Epithelial cell of proximal tubule (primary cell): ENCODE measurements at places on chromosomes 4 and X.

DNA sequence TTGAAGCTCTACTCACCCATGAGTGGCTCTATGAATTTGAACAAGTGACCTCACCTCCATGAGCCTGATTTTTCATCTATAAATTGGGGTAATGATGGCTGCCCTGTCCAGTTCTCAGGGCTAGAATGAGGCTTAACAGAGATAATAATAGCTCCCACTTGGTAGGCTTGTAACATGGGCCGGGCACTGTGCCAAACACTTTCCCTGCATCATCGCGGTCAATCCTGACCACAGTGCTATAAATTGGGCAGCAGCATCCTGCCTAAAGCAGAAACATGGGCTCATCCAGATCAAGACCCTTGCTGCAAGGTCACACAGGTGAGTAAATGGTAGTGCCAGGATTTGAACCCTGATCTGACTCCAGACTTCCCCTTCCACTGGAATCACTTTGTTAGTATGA, 12.8 kb downstream of the APLN start:
- no peak for DNase-seq

GRCh38 chr4:112075906-112076305, 69.3 kb upstream of the FAM241A start:
- DNase-seq: no peak

DNA sequence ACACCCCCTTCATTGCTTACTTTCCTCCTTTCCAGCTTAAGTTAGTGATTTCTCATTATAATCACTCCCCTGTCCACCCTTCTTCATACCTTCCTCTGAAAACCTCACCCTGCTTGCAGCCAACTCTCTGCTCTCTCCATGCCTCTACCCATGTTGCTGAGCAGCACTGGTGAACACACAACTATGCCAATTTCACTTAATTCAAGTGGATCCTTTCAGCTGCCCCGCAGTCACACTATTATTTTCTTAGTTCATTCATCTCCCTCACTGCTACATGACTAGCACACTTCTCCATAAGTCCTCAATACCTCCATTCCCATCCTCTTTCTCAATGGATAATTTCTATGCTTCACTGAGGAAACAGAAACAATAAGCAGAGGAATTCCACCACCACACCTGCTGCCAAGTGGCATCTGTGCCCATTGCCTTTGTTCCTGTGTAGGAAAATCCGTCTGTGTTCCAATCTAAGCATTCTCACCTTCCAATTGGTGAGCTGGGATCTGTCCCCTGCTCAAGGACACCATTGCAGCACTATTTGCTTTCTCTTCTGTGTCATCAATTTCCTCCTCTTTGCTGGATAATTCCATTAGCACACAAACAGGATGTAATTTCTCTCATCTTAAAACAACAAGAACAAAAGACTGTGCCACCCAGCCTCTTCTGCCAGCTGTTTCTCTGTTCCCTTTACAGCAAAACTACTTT, 25.2 kb upstream of the PRSS48 start:
- no peak for DNase-seq

DNA sequence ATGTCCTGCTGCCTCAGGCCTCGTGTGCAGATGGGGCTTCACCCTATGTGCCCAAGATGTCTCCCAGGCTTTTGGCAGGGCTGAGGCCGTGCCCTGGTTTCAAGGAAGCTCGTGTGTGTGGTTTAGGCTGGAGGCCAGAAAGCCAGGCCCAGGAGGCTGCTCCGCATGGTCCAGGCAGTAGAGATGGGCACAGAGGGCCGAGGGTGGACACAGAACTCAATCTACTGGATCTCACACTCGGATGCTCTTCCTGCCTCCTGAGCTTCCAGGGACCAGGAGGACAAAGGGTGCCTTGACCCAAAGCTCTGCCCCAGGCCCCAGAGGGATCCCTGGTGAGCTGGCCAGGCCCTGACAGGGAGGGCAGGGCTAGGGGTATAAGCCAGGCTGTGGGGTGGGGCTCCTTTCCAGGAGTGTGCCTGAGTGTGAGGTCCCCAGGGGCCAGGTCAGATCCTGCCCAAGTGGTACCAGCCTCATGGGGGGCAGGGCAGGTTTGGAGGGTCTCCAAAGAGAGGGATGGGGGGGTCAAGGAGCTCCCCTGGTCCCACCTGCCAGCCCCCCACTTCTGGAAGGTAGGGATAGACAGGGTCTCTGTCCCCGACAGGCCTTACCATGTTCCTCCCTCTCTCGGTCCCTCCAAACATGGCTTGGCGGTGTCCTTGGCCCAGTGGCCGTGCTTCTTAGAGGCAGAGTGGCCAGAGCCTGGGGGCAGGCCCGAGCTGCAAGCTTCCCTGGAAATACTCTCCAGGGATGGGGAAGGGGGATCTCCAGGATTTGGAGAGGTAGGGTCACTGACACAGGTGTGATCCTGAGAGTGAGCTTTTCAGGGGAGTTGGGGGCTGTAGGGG, 23.8 kb downstream of the HTRA3 start:
- no peak for DNase-seq

- no peak for DNase-seq
These were observed 66.3 kb downstream of the SRPX start for GRCh38 chrX:38154340-38154739.

DNA sequence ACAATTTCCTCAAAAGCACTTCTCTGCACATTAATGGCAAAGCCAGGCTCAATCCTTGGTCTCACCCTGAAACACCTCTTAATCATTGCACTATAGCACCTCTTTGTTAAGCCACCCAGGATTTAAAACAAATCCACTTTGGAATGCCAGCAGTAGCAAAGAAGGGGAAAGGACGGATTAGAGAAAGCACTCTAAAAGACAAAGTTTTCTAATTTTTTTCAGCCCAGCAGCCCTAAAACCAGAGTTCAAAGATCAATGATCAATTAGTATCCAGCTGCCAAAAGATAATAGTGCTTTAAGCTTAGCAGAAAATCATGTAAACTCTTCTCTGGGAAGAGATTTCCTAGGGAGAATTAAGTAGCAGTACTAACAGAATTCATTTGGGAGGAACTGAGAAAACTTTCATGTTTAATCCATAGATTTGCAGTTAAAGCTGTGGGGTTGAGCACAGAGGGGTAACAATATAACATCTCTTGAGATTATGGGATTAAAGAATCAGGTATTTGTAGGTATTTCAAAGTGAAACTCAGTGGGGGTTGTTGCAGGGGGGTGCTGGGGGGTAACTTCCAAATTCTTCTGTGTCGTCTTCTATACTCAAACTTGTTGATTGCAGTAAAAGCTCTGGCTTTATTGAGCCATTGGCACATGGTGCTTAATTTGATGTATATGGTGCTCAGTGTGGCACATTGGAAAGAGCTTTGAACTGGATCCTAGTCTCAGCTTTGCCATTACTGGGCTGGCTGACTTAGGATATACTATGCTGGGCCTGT, 61.8 kb downstream of the LRRC66 start:
- no peak for DNase-seq

DNA sequence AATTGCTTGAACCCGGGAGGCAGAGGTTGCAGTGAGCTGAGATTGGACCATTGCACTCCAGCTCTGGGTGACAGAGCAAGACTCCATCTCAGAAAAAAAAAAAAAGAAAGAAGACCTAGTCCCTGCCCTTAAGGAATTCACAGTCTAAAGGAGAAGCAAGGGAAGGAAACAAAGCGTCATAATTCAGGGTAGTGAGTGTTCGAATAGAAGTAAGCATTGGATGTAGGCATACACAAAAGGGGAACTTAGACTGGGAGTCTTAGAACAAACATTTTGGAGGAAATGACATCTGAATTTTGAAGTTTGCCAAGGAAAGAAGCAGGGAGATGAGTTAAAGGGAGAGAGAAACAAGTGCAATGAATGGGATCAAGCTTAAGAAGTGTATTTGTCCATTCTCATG, 32.4 kb downstream of the PPM1K start:
- DNase-seq: no peak

DNA sequence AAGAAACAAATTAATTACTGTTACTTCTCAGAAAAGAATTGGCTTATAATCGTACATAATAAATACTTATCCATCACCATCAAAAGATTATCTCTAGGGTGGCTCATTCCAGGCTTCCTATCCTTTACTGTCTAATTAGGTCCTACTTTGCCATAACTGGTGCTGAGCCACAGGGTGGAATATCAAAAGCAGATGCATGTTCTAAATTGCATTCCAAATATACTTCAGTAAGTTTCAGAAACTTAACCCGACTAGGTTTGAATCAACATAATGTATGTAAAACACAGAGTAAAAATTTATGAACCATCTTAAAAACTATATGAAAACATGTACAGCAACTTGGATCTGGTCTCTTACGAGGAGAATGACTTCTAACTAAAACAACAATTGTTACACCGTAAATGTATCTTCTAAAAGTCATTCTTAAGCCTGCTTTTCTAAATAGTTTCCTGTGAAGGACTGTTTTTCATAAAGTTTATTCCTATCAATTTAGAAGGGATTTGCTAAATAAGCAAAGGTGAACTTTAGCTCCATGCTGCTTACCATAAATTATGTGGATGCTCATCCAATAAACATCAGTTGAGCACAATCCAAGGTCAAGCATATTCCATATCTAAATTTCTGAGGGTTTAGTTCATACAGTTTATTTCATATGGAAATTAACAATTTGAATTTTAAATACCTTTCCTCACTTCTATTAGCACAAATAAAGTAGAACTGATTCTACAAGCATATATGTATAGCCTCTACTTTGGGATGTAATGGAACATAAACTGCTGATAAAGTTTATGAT, 13.4 kb downstream of the ZAR1 start:
- no peak for DNase-seq

DNA sequence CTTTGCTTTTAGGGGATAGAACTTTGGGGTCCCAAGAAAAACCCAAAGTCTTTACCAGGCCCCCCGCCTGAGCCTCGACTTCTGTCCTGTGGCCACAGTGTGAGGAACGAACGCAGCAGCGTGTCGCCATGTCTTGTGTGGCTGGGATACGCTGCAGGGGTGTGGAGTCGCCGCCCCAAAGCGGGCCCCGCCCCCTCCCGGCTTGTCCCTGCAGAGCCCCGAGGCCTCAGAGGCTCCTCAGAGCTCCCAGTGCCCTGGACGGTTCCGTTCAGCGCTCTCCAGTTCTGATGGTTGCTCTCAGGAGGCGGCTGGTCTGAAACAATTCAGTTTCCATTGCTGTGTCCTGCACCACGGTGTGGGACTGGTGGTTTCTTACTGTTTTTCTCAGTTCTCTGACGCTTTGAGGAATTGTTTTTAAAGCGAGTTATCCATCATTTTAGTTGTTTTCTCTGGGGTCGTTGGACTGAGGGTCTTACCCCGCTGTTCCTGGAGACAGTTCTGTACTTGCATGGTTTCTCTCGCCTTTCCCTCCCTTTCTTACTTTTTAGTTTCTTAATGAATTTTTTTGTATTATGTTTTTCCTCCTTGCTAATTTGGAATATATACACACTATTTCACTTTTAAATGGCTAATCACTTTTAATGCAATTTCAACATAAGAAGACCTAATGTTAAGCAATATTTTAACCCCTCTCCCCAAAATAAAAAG, 1.6 kb upstream of the IDUA start:
- no peak for DNase-seq

- no peak for DNase-seq
These were observed 39.4 kb downstream of the PPM1K start for GRCh38 chr4:88244816-88245579.

DNA sequence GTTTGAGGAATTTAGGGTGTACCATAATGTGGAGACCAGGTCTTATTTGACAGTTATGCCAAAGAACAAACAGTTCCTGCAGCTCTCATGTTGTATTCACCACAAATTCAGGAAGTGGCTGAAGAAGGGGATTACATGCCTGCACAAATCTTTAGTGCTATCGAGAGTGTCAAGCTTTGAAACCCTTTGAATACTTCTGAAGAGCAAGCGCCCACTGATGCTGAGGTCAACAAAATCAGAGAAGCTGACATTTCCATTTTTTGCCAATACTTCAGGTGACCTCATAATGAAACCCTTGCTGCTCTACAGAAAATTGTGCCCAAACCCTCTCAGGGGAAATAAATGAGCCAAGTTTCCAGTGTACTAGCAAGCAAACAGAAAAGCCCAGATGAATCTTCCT, 28.4 kb downstream of the PAK3 start:
- DNase-seq: no peak

- DNase-seq: no peak
These were observed 6.0 kb downstream of the PLXNB3 start for GRCh38 chrX:153769865-153770600.

- DNase-seq: no peak
These were observed 158.1 kb upstream of the VCX3A start for GRCh38 chrX:6693051-6693450.

DNA sequence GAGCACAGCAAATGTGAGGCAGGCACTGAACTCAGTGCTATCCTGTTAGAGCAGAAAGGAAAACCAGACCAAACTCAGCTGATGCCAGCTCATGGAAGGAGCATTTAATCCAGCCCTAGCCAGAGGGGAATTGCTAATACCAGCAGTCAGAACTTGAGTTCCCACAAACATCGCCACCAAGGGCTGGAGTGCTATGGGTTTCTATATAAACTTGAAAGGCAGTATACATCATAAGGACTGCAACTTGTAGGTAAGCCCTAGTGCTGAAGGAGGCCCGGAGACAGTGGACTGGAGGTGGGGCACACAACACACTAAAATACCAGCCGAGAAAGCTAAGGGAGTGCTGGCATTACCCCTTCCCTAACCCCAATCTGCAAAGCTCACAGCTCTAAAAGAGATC, 440.2 kb downstream of the PRR32 start:
- no peak for DNase-seq

DNA sequence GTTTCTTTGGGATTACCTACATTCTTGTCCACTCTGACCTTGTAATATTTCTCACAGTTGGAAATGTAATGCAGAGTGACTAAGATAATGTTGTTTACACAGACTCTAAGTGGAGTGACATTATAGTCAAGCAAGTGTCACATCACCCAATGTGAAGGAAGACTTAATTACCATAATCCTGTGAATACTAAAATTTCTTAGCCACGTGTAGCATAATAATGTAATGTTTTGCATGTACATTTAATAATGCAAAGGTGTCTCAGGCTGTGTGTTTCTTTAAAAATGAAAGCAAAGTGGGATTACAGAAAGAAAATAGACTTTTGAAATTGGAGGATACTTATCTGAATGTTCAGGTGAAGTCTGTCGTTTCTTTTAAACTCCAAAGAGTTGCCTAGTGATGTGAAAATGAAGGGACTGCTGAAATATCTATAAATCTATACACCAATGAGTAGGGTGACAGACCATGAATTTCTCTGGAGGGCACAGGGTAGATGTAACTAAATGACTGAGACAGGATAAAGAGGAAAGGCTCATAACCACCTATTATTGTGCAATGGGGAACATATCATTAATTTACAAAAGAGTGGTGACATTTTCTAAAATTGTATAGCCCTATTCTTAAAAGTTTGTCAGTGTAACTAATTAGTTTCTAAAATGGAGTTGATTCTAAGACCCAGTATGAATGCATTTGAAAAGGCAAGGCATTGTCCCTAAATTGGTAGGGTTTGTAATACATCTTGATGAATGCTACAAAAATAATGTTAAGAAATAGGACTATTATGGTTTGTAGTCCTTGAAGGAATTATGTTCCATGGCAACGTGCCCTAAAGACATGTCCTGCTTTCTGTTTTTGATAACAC, 235.7 kb downstream of the DACH2 start:
- DNase-seq: no peak

GRCh38 chr4:24730256-24731001, 64.9 kb upstream of the SOD3 start:
- DNase-seq: no peak

GRCh38 chr4:13243152-13243551, 241.0 kb downstream of the RAB28 start:
- no peak for DNase-seq
